ENCODE measurements at places on chromosomes 3 and 15.

DNA sequence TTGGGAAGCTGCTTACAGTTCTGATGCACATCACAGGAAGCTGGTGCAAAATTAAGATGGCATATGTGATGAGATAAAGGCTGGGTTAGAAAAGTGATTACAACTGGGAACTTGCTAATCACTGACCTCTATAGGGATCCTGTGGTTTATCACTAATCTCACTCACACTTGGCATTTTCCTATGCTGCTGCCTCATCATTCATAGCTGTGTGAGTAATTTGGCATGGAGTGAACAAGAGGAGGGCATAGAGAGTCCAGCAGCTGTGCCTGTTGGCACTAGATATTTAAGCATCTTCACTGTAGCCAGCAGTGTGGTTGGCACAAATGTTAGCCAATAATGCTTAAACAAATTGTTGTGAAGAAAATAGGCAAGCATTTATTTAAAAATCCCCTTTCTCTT is 217.7 kb upstream of the CGNL1 start:
- peak; percentile 74 for DNase-seq

- DNase-seq: peak; percentile 14
These were observed 21.3 kb downstream of the EFCC1 start for GRCh38 chr3:129022114-129023007.

- no peak for DNase-seq
These were observed 8.1 kb downstream of the PLIN1 start for GRCh38 chr15:89670971-89671560.

DNA sequence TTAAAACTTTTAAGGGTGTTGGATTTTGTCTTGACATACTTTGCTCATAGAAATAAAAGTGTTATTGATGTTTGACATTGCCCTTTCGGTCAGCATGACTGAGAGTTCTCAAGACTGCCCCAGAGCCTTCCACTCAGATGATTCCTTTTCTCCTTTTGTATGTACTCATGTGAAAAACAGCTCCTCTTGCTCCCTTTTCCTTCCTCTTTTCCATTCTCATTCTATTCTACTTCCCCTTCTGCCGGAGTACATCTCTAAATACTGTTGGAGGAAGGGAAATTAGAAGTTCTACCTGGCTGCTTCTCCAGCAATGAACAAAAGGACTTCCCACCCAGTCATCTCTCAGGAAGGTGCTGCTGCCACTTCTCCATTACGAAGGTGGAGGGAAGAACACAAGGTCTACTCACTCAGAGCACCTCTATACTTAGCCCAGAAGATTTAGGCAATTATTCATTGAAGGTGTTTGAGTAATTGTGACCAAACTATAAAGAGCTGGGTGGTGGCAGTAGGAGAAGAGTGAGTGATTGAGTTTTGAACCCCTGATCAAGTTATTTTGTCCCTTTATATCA is 163.8 kb upstream of the MBNL1 start:
- no peak for DNase-seq

- no peak for DNase-seq
These were observed 1.5 kb downstream of the ARHGEF3 start for GRCh38 chr3:56800130-56800831.
